ENCODE measurements at places on chromosomes 1 and 21. TPM values are rescaled to one million over a fixed set of nuclear protein-coding genes. Genes with fewer than 3 reads are reported as not detected.

DNA sequence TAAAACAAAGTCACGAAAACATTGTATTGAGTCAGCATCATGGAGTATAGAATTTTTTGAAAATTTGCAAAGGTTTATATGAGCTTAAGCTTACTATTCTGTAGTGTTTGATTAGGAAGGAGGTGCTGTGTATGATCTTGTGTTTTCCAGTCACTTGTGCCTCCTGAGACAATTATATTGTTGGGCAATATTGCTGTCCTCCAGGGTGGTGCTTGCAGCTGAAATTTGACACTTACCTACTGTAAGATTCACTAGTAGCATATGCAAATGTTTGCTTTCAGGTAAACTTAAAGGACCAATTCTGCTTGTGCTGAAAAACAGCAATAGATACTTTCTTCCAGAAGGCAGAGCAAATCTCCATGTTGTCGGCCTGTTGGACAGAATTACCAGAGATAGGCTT lies 268.0 kb downstream of the TGFB2 start:
- H3K27me3 ChIP-seq: peaks cover 3% of the 10 kb centered on the region
- H3K4me1 ChIP-seq: no peaks in the 10 kb centered on the region
- H3K27ac ChIP-seq: no peak overlapping the region
- no peak for DNase-seq
- H3K36me3 ChIP-seq: no peaks in the 10 kb centered on the region

DNA sequence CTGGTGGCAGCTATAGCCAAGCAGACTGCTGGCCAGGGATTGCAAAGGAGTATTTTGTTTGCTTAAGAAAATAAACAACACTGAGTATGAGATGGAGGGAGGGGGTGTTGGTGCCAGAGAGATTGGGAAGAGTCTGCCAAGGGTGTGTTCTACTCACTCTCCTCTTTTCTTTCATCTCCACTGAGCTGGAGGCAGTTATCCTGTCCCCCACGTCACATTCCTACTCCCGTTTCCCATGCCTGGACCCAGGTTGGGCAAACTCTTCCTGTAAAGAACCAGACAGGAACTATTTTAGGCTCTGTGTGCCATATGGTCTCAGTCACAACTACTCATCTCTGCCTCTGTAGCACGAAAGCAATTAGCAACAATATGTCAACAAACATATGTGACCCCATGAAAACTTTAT lies 1.4 kb upstream of the IL24 start:
- DNase-seq: no peak
- H3K4me3 ChIP-seq: no peak overlapping the region
- H3K4me1 ChIP-seq: peaks cover 3% of the 10 kb centered on the region
- no peak overlapping the region for H3K27ac ChIP-seq
- H3K27me3 ChIP-seq: no peaks in the 10 kb centered on the region
- peaks cover 4% of the 10 kb centered on the region for H3K36me3 ChIP-seq

- H3K27me3 ChIP-seq: peaks cover 8% of the 10 kb centered on the region
- H3K36me3 ChIP-seq: no peaks in the 10 kb centered on the region
- no peaks in the 10 kb centered on the region for H3K4me1 ChIP-seq
These were observed 3.0 kb downstream of the SLC44A3 start for GRCh38 chr1:94823116-94823515.

GRCh38 chr1:41639332-41639936 lies 155.0 kb upstream of the EDN2 start:
- no peak for DNase-seq
- H3K4me1 ChIP-seq: peaks cover 23% of the 10 kb centered on the region
- no peaks in the 10 kb centered on the region for H3K36me3 ChIP-seq

DNA sequence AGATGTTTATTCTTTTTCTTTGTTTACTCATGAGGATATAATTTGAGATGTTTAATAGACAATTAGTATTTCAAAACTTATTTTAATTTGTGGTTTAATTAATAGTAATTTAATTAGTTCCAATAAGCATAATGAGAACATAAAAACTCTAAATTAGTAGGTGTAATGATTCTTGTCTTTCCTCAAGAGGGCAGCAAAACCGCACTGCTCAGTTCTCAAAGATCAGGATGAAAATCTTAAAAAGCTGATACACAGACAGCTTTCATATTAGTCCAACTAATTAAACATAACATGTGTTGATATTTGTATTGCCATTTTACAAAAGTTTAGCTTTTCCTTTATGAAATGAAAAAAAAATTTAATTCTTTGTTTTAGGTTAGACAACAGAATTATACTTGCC lies 106.7 kb upstream of the C21orf91 start:
- no peak overlapping the region for H3K27ac ChIP-seq
- H3K4me3 ChIP-seq: no peak overlapping the region
- DNase-seq: no peak
- H3K27me3 ChIP-seq: peaks cover 2% of the 10 kb centered on the region
- peaks cover 2% of the 10 kb centered on the region for H3K4me1 ChIP-seq

GRCh38 chr1:6245869-6246496 lies 2.0 kb downstream of the HES3 start:
- no peak overlapping the region for H3K4me3 ChIP-seq
- no peaks in the 10 kb centered on the region for H3K36me3 ChIP-seq
- H3K4me1 ChIP-seq: peaks cover 5% of the 10 kb centered on the region

GRCh38 chr1:158694596-158694995 lies 5.9 kb downstream of the OR6K2 start:
- H3K27me3 ChIP-seq: no peaks in the 10 kb centered on the region
- no peak overlapping the region for H3K27ac ChIP-seq
- no peaks in the 10 kb centered on the region for H3K4me1 ChIP-seq
- no peak for DNase-seq
- H3K4me3 ChIP-seq: no peak overlapping the region

DNA sequence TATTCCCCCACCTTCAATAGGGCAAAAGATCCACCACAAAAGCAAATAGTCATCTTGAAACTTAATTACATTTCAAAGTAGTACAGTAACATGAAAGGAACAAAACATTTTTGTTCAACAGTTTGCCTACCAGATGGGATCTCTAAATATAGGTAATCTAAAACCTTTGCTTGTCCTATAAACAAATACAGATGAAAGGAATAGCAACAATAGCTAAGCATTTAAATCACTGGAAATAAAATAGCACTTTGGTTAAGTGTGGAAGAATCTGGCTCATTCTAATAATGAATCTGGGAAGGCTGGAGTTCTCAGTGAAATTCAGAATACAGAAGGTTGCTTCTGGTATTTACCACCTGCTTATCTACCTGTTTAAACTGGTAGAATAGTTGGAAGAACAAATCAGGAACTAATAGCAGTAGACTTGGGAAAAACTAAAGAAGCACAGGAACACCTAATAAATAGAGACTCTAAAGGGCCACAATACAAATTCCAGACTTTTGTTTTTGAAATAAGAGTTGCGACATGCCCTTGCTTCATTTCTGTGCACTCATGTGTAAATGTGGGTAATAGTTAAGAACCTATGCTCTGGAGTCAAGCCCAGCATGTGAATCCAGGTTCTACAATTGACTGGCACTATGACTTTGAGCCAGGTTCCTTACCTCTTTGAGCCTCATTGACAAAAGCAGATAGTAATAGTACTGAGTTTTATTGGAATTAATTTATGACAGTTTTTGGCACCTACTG lies 2.3 kb upstream of the LYPLAL1 start:
- peaks cover 12% of the 10 kb centered on the region for H3K27me3 ChIP-seq
- H3K27ac ChIP-seq: no peak overlapping the region
- no peak overlapping the region for H3K4me3 ChIP-seq

DNA sequence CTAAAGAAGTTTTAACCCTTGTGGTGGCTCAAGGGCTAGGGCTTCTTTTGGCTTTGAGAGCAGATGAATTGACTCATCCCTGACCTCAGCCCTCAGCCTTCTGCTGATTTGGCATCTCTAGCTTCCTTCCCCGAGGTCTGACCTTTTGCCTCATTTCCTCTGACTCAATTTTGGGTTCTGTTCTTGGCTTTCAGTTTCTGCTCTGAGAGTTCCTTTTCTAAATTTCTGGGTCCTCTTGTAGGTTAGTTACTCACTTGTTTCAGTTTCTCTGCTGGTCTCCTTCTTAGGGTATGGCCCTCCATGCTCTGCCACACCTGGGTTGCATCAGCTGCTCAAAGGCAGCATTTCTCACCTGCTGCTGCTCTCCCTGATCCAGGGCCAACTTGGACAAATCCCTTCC lies 19.4 kb downstream of the PDE4B start:
- no peak for DNase-seq
- H3K27me3 ChIP-seq: no peaks in the 10 kb centered on the region
- no peaks in the 10 kb centered on the region for H3K36me3 ChIP-seq
- H3K4me3 ChIP-seq: no peak overlapping the region
- H3K4me1 ChIP-seq: no peaks in the 10 kb centered on the region

DNA sequence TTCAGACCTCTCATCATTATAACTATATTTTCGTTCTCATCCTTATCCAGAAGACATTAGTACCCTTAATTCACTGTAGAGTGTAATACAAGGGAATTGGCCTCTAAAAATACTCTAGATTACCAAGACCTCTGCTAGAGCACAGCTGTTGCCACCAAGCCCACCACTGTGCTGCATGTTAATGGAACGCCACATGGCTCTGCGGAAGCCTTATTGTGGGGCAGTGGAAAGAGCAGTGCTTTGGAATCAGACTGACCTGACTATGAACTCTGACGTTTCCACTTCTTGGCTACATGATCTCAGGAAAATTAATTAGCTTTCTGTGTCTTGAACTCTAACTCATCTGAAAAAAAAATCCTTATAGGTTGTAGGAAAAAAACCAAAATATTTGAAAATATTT lies 222.1 kb downstream of the LMX1A start:
- no peak overlapping the region for H3K27ac ChIP-seq
- no peak overlapping the region for H3K4me3 ChIP-seq
- no peaks in the 10 kb centered on the region for H3K4me1 ChIP-seq
- DNase-seq: no peak

DNA sequence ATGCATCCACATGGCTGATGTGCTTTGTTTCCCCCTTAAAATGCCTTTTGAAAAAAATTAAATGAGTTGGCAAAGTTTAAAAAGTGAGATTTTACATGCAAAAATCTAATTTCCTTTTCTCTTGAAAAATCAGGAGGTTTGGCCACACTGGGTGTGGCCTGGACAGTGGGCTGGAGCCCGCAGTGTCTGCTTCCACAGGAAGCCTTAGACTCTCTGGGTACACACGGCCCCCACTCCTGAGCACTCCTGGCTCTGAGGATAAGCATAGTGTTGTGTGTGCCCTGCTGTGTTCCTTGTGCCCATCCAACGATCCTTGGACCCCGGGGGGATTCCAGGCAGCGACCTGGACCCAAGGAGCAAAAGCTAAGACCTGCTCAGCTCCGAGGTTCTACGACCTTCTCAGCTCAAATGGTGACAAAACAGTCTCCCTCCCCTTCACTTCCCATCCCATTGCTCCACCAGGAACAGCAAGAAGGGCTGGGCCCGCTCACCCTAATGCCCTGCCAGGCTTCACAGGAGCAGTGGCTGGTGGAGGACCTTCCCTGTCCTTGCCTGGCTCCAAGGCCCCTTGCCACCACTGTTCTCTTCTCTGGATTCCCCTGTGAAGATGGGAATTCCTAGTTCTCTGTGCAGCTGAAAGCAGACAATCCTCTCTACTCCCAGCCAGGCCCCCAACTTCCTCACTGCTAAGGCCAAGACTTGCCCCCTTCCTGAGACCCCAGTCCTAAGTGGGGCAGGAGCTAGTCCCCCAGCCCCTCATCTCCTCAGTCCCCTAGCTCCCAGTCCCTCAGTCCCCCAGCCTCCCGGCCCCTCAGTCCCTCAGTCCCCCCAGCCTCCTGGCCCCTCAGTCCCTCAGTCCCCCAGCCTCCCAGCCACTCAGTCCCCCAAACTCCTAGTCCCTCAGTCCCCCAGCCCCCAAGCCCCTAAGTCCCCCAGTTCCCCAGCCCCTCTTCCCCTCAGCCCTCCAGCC lies 395.8 kb downstream of the PTPRU start:
- DNase-seq: no peak
- H3K27ac ChIP-seq: no peak overlapping the region
- no peaks in the 10 kb centered on the region for H3K4me1 ChIP-seq
- H3K4me3 ChIP-seq: no peak overlapping the region
- H3K36me3 ChIP-seq: no peaks in the 10 kb centered on the region
- H3K27me3 ChIP-seq: peaks cover 16% of the 10 kb centered on the region

DNA sequence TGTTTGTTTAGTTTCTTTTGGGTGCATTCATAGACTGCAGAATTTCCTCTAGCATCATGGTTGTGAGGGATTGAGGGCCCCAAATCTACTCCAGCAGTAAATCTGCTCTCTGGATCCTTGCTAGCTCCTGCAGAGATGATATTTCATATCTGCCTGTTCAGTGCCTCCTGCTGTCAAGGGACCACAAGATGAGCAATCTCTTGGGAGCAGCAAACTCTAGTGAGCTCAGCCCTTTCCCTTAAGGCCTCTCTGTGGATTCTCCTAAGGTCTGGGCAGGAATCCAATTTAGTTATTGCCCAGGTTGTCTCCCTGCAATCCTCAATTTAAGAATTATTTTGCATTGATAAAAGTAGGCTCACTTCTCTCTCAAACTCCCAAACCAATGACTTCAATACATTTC lies 76.9 kb downstream of the RGS18 start:
- H3K4me1 ChIP-seq: no peaks in the 10 kb centered on the region
- no peak overlapping the region for H3K4me3 ChIP-seq
- H3K27ac ChIP-seq: no peak overlapping the region
- H3K27me3 ChIP-seq: no peaks in the 10 kb centered on the region
- DNase-seq: no peak
- H3K36me3 ChIP-seq: no peaks in the 10 kb centered on the region

The CR1L gene
- not detected for polyA plus RNA-seq

The LCE2C gene
- not detected for polyA plus RNA-seq

The NID1 gene
- polyA plus RNA-seq: not detected

The CDCA8 gene
- polyA plus RNA-seq: 2.6 TPM
